NCI-H510A treated with DMSO at 0.1 percent for 48 hours (cell line): ENCODE measurements at places on chromosomes 3 and 15.
A peak's percentile ranks its signal among the peaks of the same experiment; 100 is the strongest.

DNA sequence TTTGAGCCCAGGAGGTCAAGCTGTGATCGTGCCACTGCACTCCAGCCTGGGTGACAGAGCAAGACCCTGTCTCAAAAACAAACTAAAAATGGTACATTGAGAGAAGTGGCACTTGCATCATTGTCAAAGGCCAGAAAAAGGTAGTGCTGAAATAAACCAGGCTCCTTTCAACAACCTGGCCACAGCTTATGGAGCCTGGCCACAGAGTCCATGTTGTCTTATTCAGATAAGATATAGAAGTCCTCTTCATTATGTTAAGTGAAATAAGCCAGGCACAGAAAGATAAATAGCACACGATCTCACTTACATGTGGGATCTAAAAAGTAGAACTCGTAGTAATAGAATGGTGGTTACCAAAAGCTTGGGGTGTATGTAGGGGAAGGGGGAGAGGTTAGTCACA lies 34.8 kb downstream of the EMC4 start:
- DNase-seq: no peak

DNA sequence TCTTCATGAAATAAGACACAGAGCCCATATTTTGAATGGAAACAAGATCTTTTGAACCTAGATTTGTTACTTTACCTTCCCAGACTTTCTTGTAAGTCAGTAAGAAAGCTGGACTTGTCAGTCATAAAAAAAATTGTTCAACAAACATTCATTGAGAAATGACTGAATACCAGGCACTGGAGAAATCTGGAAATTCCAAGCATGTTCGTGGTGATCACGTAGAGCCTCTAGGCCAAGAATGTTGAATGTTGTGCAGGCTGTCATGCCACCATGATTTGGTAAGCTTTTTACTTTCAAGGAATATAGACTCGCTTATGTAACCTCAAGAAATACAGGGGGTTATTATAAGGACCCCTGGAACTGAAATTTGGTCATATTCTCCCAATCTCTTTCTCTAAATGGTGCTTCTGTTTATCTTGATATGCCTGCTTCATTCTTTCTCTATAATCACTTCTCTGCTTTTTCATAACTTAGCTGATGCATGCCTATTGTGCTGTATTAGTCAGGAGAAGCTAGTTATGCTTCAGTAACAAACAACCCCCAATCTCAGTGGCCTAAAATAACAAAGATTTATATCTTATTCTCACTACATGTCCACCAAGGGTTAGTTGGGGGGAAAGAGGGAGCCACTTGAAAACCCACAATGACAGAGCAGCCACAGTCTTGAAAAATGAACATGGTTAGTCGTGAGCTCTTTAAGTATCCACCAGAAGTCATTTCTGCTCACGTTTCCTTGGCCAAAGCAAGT lies 3.4 kb upstream of the TPM1 start:
- DNase-seq: no peak

- DNase-seq: peak; percentile 67
These were observed 391.0 kb downstream of the NSUN3 start for GRCh38 chr3:94453864-94454263.

GRCh38 chr15:73686781-73687256 lies 2.6 kb downstream of the CD276 start:
- no peak for DNase-seq

DNA sequence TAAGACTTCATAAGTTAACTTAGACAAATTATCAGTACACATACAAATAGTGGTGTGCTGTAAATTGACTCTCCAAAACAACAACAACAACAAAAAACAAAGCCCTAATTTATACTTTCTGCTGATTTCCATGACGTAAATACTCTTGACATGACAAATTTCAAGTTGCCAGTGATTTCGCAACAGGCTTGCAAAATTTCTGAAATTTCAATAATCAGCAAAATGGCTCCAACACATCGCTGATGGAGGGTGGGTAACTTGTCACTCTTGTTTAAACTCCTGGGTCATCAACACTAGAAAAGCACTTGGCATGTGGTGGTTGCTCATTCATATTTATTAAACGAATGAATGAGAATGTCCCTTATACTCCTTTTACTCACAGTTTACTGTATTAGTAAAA lies 205.2 kb upstream of the SATB1 start:
- DNase-seq: no peak

GRCh38 chr3:190848870-190849269 lies 13.6 kb downstream of the GMNC start:
- no peak for DNase-seq

DNA sequence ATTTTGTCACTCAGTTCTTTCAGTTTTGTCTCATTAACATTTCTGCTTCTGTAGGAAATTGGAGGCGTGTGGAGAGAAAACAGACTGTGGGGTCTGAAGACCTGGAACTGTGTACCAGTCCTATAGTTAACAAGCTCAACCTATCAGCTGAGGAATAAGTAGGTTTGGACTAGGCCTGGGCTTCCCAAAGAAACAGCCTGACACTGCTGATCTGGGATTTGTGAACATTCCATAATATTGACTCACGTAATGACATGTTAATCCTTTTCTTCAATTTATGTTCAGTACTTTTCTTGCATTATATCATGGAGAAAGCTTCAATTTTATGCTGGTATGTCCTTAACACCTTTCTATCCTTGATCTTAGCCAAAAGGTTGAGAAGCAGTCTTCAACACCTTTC lies 181.6 kb upstream of the RORA start:
- no peak for DNase-seq

DNA sequence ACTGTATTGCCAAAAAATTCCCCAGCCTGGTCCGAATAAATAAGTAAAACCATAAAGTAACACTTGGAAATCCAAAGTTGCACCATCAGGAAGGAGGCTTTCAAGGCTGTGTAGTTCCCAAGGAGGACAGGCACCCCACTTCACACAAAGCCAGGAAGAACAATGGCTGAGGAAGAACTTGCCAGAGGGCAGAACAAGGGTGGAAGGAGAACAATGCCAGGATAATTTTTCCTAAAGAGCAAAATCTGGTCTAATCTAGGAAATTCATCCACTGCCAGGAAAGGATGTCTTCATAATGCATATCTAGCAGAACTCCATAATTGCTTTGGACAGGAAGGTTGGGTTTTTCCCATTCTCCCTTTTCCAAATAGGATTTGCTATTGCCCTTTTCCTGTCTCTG lies 15.7 kb upstream of the ARID3B start:
- no peak for DNase-seq

- DNase-seq: no peak
These were observed 2.7 kb upstream of the PCNP start for GRCh38 chr3:101571028-101571895.

DNA sequence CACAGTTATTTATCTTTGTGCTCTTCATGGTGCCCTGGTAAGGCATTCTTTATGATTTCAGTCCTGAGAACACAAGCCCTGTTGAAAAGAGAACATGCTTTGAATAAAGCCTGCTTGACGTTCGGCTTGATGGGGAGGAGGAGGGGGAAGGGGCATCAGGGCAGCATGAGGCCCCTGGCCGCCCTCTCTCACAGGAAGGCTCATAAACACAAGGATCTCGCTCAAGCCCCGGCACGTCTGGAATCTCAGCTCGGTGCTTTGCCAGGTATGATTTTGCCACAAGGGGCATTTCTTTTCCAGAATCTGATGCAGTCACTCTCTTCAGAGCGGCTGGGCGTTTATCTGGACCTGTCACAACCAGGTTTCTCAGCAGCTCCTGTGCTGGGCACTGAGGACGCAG lies 129.4 kb downstream of the DNAJB8 start:
- DNase-seq: no peak

DNA sequence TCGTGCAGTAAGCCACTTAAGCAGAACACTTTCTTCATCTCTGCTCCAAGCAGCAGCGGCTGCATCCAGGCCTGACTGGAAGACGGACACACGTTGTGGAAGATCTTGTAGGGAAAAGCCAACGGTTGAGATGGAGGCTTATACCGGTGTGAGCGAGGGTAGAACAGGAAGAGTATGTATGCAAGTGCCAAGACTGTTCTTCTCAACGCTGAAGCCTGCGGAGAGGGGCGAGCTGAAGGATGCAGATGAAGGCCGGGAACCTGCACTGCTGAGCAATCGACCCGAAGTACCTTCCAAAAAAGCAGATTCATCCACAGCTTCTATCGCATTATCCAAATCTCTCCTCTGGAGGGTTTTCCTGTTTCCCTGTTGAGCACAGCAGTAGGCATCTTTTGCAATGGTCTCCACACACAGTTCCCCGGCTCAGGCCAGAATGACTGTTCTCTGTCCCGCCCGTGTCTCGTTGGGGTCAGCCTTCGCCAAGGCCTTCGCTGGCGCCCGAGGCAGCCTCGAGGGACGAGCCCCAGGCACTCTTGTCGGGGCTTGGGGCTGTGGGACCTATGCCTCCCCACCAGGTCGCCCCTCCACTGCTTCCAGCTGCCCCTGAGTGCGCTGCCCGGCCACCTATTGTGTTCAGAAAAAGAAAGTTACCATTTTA lies 22.2 kb upstream of the DYNC1LI1 start:
- no peak for DNase-seq

GRCh38 chr15:67838789-67839332 lies 984 bp downstream of the RNU6-1 start:
- peak; percentile 38 for DNase-seq

DNA sequence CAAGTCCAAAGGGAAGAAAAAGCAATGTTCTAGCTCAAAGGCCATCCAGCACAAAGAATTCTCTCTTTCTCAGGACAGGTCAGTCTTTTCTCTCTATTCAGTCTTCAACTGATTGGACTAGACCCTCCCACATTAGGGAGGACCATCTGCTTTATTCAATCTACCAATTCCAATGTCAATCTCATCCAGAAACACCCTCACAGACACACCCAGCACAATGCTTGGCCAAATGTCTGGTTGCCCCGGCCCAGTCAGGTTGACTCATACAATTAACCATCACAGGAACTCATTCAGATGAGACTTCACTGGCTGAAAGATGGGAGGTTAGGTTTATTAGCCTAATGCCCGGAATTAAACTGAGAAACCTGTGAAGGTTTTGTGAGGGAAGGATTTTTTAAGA lies 32.4 kb downstream of the ACAN start:
- DNase-seq: no peak

DNA sequence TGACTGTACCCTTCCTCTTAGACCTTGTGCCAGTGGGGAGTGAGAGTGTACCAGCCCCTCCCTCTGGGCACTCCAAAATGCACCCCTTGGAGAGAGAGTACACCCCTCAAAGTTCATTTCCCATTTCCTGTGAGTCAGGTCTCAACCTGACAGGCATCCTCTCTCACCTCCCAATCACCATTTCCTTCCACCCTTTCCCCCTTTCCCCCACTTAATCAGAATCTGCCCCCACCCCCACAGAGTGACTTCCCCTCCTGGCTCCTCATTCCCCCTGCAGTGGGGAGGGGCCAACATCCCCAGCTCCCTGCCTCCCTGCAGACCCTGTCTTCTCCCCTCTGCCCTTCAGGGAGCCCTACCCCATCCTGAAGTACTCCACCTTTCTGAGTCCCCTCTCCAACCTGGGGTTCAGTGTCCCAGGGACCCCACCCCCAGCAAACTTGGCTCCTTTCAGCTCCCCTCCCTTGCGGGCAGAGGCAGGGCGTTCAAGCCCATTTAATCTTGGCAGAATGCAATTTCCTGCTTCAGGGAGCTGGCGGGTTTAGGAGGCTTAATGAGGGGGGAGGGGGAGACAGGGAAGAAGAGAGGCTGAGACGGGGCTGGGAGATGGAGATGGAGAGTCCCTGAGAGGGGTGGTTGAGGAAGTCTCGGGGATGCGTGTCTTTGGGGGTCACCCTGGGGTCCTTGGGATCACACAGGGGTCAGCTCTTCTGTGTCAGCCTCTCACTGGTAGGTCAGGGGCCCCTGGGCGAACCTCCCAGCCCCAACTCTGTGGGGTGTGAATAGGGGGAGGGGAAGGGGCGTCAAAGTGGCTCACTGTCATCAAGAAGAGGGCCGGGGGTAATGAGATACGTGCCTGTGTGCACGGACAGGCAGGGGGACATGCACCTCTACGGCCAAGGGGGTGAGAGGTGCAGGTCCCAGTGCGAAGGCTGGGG lies 16.6 kb upstream of the SEMA3F start:
- no peak for DNase-seq

- DNase-seq: no peak
These were observed 79.0 kb downstream of the RPLP1 start for GRCh38 chr15:69531665-69532027.

- DNase-seq: peak; percentile 37
These were observed 10.6 kb upstream of the PARL start for GRCh38 chr3:183895296-183895695.

DNA sequence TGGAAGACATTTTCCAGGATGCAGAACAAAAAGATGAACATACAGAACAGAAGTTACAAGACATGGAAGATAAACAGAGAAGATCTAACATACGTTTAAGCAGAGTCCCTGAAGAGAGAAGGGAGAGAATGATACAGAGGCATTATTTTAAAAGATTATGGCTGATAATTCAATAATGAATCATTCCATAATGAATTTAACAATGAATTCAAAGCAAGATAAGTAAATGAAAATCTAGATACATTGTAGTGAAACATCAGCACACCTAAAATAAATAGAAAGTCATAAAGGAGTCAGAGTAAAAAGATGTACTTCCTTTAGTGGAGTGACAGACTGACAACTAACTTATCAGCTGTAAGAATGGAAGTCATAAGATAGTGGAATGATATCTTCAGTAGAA lies 30.1 kb upstream of the PGPEP1L start:
- DNase-seq: no peak

DNA sequence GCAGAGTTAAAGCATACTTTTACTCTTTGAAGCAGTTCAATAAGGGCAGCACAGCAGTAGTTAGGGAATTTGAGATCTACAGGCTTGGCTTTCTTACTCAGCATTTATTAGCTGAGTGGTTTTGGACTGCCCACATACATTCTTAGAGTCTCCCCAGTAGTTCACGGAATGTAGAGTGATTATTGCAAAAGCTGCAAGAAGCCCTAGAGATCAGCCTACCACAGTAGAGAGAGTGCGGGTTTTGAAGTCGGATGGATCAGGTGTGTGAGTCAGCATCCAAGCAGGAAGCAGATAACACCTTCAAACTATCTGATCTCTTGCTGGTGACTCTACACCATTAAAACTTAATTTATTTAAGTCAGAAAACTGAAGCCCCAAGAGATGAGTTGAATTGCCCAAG lies 171.9 kb downstream of the SYNPR start:
- DNase-seq: no peak
